Activated CD4-positive, alpha-beta T cell treated with anti-CD3 and anti-CD28 coated beads, Interleukin-2, amount 10 ng/mL, durations not matched to agents 24 days and 14 days (primary cell): ENCODE measurements at places on chromosomes 16 and 17. TPM values are rescaled to one million over a fixed set of nuclear protein-coding genes. Genes with fewer than 3 reads are reported as not detected.

The CARD14 gene
- not detected in 2 replicates for total RNA-seq

The KRTAP3-1 gene
- total RNA-seq = not detected in 2 replicates

The IFI35 gene
- total RNA-seq = 51.9 and 55.2 TPM in 2 replicates

The DRC3 gene
- 0.42 TPM in 1 of 2 replicates, not detected in the other for total RNA-seq

The NSMCE1 gene
- total RNA-seq = 143 and 149 TPM in 2 replicates

The DYNLRB2 gene
- total RNA-seq = not detected in 2 replicates

DNA sequence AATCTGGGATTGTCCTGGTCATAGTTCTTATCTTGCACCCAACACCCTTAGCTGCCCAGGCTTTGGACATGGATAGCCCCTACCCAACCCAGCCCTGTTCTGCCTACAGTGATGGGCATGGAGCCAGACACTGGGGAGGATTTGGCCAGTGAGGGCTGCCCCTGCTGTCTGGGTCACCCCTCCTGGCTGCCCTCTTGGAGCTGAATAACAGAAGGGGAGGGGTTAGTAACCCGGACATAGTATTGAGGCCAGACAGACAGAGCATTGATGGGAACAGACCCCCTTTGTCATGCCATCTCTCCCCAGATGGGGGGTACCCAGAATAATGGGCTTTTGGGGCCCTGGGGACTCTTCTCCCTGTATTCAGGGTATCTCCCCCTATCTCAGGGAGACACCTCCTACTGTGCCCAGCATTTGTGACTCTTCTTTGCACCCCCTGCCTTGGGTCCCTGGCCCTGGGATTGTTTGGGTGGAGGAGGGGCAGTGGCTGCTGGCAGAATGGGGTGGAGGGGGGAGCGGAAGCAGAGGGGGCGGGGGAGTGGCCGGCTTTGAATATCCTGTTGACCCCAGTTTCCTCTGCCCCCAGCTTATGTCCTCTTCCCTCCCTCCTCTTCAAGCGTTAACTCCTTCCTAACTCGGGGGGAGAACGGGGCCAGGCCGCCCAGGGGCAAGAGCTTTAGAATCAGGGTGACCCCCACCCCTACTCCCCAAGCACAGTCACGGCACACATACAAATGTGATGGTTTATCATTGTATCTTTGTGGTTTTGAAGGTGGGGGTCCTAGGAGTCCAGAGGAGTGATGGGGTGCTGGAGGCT is 17.0 kb downstream of the GJD3 start:
- H3K27me3 ChIP-seq = no peaks in the 10 kb centered on the region
- H3K27ac ChIP-seq = no peak overlapping the region
- peaks cover 31% of the 10 kb centered on the region for H3K36me3 ChIP-seq
- DNase-seq = no peak

GRCh38 chr16:77579351-77579891 is 142.9 kb upstream of the NUDT7 start:
- H3K27ac ChIP-seq = no peak overlapping the region
- H3K4me1 ChIP-seq = no peaks in the 10 kb centered on the region
- no peak for DNase-seq
- no peak overlapping the region for H3K4me3 ChIP-seq

DNA sequence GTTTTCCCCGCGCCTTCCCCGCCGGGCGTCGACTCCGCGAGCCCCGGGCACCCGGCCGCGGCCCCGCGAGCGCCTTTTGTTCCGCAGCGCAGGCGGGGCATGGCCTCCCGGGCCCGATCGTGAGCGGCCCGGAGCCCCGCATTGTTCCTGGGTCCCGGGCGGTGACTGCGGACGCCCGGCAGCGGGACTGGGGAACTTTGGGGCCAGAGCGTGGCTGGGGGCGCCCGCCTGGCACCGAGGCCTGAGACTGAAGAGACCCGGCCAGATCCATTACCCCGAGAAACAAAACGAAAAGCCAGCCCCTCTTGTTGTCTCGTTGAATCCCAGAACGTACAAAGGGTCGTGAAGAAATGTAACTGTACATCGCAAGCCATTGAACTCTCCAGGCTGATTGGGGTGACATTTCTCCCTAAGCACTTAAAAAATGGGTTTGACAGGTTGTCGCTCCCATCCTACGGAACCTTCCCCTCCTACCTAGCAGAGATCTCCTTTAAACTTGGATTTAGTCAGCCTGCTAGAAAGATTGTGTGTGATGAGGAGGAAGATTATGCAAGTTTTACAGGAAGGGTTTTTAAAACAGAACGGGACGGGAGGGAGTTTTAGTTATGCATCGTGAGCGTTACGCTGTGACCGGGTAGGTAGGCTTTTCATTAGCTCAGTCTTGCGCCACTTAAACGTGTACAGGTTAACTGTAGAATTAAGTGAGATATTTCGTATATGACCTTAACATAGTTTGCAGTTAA is 825 bp downstream of the METTL9 start:
- no peaks in the 10 kb centered on the region for H3K27me3 ChIP-seq
- H3K4me3 ChIP-seq = peak overlapping the region; percentile 97
- H3K36me3 ChIP-seq = peaks cover 1% of the 10 kb centered on the region
- H3K27ac ChIP-seq = peak overlapping the region; percentile 93
- DNase-seq = peak; percentile 70
